T-helper 2 cell treated with Interferon-gamma antibody and Interleukin-4, amounts not matched to agents 5 μg/mL and 100 μg/mL, for 36 hours (primary cell): ENCODE measurements at places on chromosomes 16 and 17.

GRCh38 chr17:33126086-33126485, 134.4 kb downstream of the SPACA3 start:
- no peak for DNase-seq

- DNase-seq, result no peak
These were observed 12.2 kb upstream of the METRNL start for GRCh38 chr17:83067071-83067717.

DNA sequence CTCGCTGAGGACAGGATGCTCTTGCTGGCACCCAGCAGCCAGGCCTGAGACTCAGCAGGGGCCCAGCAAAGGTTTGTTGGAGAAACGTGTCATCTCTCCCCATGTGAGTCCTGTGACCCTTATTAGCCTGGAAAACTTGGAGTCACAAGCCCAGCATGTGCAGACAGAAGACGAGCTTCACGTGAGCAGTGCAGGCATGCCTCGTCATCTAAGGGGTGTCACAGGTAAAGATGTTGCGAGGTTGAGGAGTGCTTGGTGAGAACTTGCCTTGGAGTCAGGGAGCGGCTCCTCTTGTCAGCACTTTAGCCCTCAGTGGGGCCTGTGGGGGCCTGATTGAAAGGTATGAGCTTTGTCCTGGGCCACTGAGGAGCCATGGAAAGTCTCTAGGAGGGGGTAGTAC, 2.1 kb upstream of the CTRL start:
- no peak for DNase-seq

- peak; percentile 50 for DNase-seq
These were observed at the start of gene MYO15B for GRCh38 chr17:75587675-75588595. MYO15B (plus strand) TSS chr17:75587800; CDS start chr17:75588058, 258 bp downstream.

- DNase-seq, result no peak
These were observed 302.6 kb downstream of the XYLT1 start for GRCh38 chr16:17168181-17168580.

DNA sequence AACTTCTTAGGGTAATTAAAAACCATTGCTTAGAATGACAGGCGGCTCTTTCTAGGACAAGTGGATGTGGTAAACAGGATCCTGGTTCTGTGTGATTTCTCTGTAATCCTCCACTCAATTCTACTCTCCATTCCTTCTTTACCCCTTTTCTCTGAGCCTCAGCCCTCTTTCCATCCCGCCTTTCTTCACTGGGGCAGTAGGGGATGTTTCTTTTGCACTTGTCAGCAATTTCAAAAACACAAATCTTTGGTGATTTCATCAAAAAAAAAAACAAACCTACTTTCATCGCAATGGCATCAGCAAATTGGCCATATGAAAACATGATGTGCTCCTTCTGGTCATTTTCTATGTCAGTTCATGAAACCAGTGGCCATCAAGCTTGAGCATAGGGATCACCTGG, 104.6 kb downstream of the CDK5R1 start:
- no peak for DNase-seq

DNA sequence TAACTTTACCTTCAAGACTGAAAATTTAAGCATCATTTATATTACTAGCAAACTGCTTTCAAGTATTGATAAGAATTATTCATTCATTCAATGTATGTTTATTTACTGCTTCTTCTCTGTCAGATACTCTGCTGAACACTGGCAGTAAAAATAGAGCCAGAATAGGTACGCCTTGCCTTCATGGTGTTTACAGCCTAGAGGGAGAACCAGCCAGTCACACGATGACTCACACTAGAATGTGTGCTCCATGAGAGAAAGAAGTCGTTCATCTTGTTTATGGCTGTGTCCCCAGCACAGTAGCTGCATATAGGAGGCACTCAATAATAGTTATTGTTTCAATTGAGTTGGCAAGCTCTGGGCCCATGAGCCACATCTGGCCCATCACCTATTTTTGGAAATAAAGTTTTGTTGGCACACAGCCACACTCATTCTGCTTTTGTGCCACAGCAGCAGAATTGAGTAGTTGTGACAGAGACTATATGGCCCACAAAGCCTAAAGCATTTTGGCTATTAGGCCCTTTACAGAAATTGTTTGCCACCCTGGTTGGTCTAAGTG, 84.2 kb downstream of the TMC6 start:
- no peak for DNase-seq

DNA sequence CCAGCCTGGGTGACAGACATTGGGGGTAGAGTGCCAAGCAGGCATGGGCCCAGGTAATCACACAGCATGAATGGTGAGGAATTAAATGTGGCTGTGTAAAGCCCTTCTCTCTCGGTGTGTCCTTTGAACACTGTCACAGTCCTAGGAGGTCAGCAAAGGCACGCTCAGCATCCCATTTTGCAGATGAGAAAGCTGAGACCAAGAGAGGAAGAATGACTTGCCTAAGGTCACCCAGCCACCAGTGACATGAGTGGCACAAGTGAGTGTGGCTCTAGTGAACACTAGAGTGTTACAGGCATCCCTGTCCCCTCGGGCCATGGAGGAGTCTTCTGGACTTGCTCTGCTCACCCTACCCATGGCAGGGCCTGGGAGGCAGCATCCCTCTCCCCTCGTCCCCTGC, 10.7 kb downstream of the CTF1 start:
- DNase-seq, result no peak

- DNase-seq, result no peak
These were observed 47.2 kb upstream of the SLC47A1 start for GRCh38 chr17:19486351-19487023.

GRCh38 chr17:17781591-17782496, 54.9 kb downstream of the SREBF1 start:
- peak; percentile 13 for DNase-seq

DNA sequence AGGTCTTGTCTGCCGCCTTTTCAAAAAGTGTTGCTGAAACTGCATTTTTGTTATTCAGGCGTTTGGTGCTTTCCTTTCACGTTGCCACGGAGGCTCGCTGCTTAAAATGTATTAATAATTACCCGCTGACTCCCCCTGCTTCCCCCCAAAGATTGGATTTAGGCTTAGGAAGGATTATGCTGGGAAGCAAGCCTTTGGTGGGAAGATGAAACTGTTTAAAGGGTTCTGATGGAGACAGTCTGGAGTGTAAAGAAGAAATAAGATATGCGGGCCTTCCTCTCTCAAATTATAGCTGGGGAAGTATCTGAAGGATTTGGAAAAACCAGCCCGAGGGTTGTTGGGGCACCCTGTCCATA, 1.1 kb downstream of the KSR1 start:
- DNase-seq, result no peak

DNA sequence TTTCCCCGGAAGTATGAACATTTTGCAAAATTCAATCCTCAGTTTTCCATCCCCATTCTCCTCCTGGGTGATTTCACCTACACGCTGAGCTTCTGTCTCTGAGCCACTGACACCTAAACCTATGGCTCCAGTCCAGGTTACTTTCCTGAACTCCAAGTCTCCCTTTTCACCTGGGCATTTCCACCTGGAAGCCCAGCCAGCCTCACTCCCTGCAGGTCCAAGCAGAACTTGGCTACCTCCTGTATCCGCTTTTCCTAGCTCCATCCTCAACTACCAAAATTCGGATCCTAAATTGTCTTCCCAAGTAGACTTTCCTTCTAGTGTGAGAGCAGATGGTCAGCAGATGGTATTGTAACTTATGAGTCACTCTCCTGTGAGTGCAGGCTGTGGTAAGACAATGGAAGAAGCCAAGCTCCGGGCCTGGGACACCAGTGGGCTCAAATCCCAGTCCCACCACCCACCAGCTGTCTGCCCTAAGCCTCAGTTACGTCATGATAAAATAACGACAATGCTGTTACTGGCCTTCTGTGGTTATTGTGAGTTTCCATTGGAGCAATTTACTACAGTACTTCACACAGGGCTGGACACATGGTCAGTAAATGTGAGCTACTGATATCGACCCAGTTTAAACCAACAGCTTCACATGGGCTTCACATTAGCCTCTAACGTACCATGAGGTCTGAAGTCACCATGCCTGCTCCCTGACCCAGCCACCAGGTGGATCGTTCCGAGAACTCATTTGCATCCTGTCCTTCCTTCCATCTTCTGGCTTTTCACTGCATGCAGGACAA, 33.3 kb downstream of the PECAM1 start:
- DNase-seq, result no peak

DNA sequence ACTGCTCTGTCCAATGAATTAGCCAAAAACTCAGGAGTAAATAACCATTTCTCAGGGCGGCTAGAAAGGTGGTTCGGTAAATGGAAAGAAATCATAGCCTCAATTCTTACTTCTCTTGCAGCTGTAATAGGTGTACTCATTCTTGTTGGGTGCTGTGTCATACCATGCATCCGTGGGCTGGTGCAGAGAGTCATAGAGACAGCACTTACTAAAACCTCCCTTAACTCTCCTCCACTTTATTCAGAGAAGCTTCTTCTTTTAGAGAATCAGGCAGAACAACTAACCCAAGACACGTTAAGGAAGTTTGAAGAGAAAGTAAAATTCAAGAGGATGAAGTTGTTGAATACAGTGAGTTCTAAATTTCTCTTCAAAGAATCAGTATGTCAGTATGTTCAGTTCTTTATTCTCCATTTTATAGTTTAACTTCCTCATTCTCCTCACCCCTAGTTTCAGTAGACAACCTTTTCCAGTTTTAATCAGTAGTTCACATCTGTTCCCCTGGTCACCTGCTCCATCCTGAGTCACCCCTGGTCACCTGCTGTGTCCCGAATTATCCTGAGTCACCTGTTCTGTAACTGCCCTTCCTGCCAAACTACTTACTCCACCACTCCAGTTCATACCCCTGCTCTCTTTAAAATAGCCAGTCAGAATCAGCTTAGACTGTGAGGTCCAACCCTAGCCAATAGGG, 85.9 kb downstream of the EMP2 start:
- no peak for DNase-seq

DNA sequence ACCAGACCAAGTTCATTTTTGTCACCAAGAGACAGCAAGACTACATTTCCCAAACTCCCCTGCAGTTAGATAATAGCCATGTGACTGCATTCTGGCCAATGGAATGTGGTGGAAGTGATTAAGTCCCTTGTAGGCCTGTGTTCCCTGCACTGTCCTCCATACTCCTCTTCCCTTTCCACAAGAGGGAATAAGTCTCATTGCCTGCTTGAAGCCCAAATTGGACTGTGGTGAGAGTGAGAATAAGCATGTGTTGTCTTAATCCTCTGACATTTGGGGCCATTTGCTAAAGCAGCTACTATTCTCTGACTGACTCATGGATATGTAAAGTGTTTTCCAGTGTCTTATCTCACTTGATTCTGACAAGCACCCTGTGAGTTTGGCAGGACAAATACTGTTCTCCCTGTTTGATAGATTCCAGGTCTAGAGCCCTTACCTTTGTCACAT, 20.7 kb downstream of the PIK3R6 start:
- no peak for DNase-seq

GRCh38 chr17:27989046-27989445, 53.4 kb upstream of the NLK start:
- no peak for DNase-seq

DNA sequence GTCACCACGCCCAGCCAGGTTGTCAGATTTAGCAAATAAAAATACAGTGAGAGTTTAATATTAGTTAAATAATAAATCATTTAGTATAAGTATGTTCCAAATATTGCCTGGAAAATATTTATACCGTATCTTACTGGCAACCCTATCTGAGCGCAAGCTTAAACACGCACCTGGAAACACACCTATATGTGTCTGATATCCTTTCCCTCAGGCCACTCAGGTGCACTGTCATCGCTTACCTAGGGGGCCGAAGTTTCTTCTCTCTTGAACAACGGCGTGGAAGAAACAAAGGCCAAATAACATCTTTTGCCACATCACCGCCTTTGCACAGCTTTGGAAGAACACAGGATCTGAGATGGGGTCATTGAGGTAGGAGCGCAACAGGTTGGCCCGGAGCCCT, 54.0 kb downstream of the LYRM1 start:
- DNase-seq, result no peak

- peak; percentile 83 for DNase-seq
These were observed 15.8 kb downstream of the SLC7A5 start for GRCh38 chr16:87853411-87854052.

- DNase-seq, result no peak
These were observed 16.0 kb upstream of the RAP1GAP2 start for GRCh38 chr17:2780256-2780655.

GRCh38 chr16:85941863-85942644, 43.1 kb downstream of the IRF8 start:
- no peak for DNase-seq

GRCh38 chr16:1182950-1183907, 30.3 kb downstream of the CACNA1H start:
- DNase-seq, result no peak

DNA sequence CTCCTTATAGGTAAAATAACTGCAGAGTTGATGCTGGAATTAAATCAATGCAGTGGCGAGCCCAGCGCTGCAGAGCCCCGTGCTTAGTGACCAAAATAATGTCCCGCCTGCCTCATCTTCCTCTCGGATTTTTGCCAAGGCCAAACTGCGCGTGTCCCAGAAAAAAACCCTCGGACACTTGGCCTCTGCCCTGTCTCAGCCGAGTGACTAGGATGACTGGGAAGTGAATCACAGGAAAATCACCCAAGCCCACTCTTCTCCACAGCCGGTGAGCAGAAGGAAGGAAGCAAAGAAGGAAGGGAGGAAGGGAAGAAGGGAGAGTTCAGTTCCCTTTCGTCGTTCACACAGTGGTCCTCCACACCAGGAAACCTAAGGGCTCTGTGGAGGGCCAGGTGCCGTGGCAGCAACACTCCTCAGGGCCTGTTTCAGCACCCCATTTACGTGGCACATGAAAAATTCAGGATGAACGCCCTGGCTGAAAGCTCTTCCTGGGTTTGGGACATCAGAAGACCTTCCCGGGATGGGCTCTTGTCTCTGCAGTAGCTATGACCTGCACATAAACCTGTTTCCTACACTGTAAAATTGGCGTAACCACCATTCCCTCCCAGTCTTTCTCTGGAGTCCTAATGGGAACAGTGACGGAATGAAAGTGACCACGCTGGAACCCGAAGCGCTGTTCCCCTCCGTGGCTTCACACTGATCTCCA, 25.4 kb upstream of the HOXB13 start:
- DNase-seq, result no peak

- DNase-seq, result no peak
These were observed 53.4 kb downstream of the RGS9 start for GRCh38 chr17:65190467-65191097.

GRCh38 chr16:20782470-20782869, 18.7 kb downstream of the ACSM3 start:
- DNase-seq, result no peak

DNA sequence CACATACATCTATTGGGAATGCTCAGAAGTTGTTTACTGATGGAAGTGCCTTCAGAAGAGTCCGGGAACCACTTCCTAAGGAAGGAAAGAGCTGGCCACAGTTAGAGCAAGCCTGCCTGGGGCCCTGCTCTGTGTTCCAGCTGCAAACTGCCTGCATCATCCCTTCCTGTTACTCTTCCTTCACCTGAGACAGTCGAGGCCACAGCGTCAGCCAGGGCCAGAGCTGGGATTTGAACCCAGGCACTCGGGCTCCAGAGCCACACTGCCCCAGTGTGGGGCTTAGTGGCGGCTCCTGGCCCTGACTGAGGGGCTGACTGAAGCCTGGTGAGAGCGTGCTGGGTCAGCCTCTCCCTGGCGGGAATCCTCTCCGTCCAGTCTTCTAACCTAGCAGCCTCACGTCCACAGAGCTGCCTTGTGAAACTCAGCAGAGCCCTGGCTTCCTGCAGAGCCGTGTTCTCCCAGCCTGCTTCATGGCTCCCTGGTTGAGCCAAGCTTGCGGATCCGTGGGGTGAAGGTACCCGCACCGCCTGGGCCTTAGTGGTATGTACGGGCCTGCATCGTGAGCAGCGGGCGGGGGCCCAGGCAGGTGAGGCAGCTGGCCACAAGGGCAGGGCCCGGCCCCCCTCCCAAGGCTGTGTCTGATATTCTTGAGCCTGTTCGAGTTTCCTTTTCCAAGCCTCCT, 4.6 kb upstream of the C17orf99 start:
- no peak for DNase-seq
